ENCODE measurements at places on chromosomes 13 and 19. TPM values are rescaled to one million over a fixed set of nuclear protein-coding genes. Genes with fewer than 3 reads are reported as not detected.

The CEACAM3 gene
- total RNA-seq: not detected

- DNase-seq: peak; percentile 74
These were observed at the start of gene IGFLR1 for GRCh38 chr19:35742121-35742724. Gene IGFLR1, minus strand, starts transcription at chr19:35742452. Its CDS starts 1,272 bp downstream, at chr19:35741180.

DNA sequence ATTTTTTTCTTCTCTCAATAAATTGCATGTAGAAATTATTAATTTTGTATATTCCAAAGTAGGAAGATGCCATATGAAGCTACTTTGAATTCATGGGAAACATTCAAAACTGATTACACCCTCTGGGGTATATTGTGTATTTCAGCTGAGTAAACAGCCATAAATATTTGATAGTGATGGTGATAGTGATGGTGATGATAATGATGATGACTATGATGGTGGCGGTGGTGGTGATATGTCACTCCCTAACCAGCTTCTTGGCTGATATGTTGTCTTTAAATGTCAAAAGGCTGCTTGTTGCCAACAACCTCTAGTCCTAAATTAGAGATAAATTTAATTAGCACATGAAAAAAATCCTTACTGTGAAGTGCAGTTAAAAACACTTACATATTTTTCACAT, 102.0 kb downstream of the LRCH1 start:
- no peak for DNase-seq

GRCh38 chr19:4018140-4018613, 10.6 kb downstream of the PIAS4 start:
- DNase-seq: no peak

GRCh38 chr19:27851002-27851481, 1361.9 kb downstream of the UQCRFS1 start:
- no peak for DNase-seq
